GM12891 (cell line): ENCODE measurements at places on chromosomes 13 and 19.
A peak's percentile ranks its signal among the peaks of the same experiment; 100 is the strongest.

- no peak for DNase-seq
Observed at GRCh38 chr13:92042522-92042921, 644.1 kb downstream of the GPC5 start.

DNA sequence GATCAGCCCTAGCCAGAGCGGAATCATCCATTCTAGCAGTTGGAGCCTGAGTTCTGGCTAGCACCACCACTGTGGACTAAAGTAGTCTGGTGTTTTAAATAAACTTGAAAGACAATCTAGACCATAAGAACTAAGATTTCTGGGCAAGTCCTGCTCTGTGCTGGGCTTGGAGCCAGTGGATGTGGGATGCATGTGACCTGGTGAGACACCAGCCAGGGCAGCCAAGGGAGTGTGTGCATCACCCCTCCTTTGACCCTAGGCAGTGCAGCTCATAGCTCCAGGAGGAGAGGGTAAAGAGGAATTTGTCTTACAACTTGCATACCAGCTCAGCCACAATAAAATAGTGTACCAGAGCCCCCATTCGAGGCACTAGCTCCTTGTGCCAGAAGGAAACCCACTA, 21.0 kb downstream of the ITGBL1 start:
- DNase-seq: no peak

DNA sequence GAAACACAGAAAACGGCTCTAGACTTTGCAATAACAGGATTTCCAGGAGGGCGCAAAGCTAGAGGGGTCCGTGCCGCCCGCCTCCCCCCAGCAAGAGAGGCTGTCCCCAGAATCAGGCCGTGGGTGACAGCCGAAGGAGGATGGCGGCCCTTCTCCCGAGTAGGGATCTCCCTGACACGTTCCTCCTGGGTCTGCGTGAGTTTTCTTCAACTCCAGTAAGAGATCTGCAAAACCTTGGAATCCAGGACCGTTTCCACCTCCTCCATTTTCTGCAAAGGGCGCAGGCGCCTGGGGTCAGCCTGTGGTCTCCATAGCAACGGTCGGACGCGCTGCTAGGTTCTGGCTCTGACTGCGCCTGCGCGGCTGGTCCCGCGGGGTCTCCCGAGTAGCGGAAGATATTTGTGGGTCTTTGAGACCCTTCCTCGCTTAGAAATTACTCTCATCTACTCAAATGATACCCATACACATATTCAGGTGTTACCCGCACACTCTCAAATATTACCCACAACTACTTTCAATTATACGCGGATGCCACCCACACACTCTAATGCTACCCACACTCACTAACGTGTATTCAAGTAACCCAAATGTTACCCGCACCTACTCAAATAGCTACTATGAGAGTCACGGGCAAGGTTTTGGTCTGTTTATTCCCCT, 2.1 kb downstream of the PNMA8C start:
- peak; percentile 62 for DNase-seq

DNA sequence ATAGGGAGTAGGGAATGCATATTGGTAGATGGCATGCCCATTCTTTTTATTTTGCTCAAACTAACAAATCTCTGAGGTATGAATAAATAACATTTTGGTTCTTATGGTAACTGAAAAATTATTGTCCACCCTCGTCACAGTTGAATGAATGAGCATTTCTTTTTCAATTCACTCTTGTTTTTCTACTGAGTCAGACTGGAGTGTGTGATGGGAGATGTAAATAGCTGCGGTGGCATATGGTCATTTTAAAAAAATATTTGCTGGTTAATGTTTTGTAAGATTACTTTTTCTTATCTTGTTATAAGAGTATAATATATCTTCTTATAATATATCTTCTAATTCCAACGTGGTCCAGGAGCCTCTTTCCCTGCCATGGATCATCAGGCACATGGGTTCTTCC, 586.5 kb downstream of the SLITRK5 start:
- DNase-seq: no peak

DNA sequence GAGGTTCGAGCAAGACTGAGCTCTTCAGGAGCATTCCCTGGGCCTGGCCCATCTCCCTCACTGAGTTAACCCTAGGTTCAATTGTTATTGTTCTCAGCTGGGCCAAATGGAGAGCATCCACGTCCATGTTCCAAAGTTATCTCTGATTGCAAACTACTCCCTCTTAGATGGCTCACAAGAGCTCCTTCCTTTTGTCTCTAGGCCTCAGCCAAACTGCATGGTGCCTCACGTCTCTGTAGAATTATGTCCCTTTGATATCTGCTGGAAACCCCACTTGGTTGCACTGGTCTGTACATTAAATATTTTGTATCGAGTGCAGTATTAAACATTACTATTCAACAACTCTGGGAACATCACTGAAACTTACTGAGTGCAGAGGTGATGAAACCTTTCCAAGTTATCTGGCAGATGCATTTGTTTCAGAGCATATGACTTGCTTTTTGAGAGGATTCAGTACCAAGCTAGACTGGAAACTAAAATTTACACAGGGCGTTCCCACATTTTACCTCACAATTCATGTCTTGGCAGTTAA, 38.1 kb downstream of the DOCK9 start:
- DNase-seq: no peak

DNA sequence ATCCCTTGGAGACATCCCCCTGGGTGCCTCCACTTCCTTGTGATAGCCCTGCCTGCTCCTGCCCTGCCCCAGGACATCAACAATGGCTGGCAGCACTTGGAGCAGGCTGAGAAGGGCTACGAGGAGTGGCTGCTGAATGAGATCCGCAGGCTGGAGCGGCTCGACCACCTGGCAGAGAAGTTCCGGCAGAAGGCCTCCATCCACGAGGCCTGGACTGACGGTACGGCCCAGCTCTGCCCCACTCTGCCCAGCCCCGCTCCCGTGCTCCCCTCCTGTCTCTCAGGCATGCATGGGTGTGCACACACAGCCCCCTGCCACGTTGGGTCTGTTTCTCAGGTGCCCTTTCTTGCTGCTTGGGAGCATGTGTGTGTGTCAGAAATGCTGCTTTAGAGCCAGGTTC, 26.4 kb downstream of the CAPN12 start:
- no peak for DNase-seq

- DNase-seq: no peak
Observed at GRCh38 chr13:29713839-29714238, 118.4 kb upstream of the SLC7A1 start.

DNA sequence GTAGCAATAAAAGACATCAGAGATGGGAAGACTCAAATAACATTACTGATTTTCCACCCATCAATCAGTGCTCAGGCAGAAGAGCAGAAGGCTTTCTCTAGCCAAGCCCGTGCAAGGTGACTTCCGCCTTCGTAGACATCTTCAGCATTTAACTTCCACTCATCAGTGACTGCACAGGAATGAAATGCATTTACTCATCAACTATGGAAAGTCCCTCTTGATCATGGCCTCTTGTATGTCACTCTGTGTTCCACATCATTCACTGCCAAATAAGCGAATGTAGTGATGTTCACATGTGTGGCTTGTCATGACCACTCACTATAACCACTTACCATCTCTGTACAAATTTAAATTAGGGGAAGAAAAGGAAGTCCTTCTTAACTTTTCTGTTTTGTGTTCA, 49.4 kb downstream of the SACS start:
- DNase-seq: no peak

DNA sequence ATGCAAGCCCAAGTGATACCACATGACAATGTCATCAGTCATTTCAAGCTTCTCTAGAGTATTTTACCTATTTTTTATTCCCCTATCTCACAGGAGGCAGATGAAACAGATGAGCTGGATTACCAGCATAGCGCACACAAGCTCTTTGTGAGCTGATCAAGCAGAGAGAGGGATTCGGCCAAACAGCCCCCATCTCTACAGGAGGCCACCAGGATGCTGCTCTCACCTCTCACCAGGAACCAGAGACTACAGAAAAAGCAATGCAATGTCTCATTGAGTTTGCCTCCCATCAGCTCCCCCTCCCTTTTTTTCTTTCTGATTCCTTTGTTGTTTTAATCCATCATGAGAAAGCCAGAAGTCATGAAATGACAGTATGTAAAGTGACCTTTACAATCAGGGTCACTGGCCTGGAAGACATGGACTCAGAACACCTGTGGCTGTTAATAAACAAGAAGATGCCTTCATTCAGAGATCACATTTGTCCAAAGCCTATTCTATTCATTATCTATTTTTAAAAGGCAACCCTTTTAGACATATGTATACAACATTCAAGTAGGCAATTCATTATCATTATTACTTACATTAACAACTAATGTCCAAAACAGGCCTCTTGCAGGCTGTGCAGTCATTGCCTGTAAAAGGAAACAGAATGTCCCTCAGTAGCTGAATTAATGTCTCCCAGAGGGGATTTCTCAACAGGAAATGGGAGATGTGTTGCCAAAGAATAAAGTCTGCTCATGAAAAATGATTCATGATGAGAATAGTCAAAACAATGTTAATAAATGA, 656.6 kb downstream of the TBC1D4 start:
- no peak for DNase-seq

DNA sequence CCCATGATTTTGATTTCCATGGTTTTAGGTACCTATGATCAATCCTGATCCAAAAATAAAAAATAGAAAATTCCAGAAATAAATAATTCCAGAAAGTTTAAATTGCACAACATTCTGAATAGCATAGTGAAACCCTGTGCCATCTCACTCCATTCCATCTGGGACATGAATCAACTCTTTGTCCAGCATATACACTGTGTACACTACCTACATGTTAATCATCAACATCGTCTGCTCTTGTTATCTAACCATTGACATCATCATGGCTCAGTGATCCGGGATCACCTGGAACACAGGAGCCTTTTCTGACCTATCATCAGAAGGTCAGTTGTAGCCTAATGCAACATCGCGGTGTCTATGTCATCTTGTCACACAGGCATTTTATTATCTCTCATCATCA, 75.6 kb downstream of the MYO16 start:
- no peak for DNase-seq

GRCh38 chr19:38004186-38004520, 97.1 kb downstream of the SIPA1L3 start:
- DNase-seq: no peak

- no peak for DNase-seq
Observed at GRCh38 chr19:55369653-55370304, 484 bp downstream of the IL11 start.

- DNase-seq: no peak
Observed at GRCh38 chr19:16627928-16628182, 149 bp downstream of the MED26 start.

GRCh38 chr13:24267274-24267673, 42.1 kb upstream of the C1QTNF9 start:
- DNase-seq: no peak

GRCh38 chr19:29665215-29665825, at the start of gene PLEKHF1:
Gene PLEKHF1, plus strand, starts transcription at chr19:29665461. Its CDS starts 8,379 bp downstream, at chr19:29673840.
- DNase-seq: peak; percentile 95

DNA sequence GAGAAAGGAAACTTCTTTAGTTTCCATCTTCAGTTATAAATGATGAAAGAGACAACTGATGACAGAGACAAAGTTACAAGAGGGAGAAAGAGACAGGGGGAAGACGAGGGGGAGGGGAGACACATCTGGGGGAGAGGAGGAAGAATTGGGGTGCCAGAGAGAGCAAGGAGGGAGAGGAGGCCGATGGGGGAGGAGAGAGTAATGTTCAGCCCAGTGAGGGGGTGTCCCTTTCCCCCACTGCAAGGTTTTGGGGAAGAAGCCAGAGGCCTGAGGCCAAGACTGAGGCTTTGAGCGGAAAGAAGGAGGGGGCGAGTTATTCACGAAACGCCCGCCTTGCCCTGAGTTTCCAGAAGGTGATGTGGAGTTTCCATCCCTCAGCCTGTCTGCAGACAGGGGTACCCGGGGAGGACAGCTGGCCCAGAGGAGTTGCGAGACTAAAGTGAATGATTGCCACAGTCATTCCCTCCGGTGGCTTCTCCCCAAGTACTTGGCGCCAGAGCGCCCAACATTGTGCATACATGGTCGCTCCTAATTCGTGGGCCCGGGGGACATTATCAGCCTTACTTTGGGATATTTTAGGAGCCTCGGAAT, 558 bp upstream of the PPAN start:
- no peak for DNase-seq

DNA sequence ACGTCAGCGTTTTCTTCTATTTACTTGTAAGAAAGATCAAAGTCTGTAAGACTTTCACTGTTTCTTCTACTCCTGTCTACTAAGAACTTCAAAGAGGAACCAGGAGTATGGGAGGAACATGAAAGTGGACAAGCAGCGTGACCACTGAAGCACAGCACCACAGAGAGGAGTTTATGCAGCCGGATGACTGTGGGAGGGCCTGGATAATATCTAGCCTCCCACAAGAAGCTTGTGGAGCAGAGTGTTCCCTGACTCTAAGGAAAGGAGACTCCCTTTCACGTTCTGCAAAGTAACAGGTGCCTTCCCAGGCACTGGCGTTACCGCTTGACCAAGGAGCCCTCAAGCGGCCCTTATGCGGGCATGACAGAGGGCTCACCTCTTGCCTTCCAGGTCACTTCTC, 83.6 kb upstream of the PDCD5 start:
- no peak for DNase-seq

DNA sequence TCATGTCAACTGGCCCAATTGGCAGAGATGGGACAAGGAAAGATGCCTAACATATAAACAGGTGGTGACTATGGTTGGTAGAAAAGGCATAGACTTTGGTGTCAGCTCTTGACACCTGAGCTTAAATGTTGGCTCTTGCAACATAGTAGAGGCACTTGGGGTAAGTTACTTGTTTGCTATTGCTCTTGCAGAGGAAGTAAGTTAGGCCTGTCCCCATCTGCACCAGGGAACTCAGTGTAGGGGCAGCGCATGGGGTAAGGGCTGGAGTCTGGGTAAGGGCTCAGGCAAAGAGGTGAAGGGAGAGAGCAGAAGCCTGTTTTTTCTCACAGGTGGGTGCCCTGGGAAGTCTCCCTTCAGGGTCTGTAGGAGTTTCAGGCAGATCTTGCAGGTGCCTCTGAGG, 27.6 kb downstream of the ERICH6B start:
- DNase-seq: no peak

DNA sequence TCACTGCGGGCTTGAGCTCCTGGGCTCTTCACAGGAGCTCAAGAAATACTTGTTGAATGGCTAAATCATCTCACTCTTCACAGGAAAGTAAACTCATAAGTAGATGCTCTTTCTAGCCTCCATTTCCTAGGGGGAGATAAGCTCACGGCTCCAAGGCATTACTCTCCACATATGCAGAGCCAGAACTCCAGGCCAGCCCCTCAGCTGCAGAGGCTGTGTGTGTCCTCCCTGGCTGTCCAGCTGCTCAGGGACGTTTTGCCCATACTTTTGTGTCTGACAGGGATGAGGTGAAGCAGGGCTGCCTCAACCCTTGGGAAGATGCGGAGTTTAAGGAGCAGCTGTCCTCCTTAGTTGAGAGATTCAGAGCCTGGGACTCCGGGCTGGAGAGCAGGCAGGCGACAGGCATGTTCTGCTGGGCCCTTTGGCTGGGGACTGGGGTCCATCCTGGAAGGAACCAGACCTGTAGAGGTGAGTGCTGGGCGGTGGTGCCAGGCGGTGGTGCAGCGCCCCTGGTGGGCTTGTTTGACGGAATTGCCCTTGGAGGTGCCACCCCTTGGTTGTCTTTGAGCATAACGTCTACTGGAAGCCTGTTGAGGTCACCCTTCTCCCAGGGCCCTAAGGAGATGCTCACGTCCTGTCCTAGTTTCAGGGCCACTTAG, 20.5 kb upstream of the SLC15A1 start:
- DNase-seq: no peak
